ENCODE measurements at places on chromosomes 5 and 9.

DNA sequence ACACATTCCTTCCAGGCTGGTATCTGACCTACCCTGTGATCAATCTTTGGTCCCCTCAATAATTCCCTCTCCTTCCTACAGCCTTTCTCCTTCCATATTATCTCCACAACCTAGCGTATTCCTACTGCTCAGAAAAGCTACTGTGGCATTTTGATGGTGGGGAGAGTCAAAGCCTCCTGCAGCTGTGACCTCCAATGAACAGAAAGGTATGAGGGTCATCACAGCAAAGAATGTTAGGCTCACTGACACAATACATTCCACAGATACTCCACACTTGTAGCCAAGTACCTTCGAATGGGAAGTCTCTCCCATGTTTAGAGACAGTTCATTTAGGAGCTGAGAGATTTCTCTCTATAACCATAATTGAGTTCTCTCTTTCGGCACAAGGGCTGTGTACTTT, 5.9 kb downstream of the FBN2 start:
- no peak for ATAC-seq

GRCh38 chr5:159174511-159175168, 34.7 kb downstream of the RNF145 start:
- ATAC-seq: no peak

GRCh38 chr5:164359260-164360255, 854.1 kb downstream of the MAT2B start:
- ATAC-seq: peak; percentile 14

DNA sequence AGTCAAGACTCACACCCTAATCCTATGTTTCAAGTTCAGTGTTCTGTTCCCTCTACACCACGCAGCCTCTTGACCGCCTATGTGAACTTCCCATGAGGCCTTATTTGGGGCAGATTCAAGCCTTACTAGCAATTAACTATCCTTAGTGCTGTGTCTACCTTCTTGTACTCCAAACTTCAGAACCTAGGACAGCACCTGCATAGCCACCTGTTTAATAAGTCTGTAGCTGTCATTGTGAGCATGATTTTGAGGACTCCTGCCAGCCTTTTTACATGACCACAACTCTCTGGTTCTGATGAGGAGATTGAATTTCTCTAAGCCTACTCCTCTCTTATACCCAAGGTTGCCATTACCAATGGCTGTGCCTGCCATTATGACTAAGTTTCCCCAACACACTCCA, 50.8 kb upstream of the PCSK1 start:
- no peak for ATAC-seq

- ATAC-seq: no peak
These were observed 2.2 kb downstream of the FNIP1 start for GRCh38 chr5:131794586-131794985.

DNA sequence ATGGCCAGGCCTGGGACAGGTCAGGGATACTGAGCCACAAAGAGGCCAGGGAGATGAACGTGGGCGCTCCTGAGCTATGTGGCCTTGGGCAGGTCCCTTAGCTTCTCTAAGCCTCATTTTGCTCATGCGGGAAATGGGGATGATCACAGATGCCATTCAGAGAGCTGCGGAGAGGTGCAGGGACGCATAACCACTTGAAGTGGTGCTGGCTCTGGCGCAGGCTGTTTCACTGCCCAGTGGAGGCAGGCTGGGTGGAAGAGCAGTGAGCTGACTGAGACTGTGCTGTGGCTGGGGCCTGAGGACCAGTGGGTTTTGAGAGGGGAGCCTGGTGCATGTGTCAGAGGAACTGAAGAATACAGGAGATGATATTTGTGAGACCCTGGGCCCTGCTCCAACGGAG, 18.4 kb downstream of the CXXC5 start:
- no peak for ATAC-seq

- no peak for ATAC-seq
These were observed 32.1 kb downstream of the VCAN start for GRCh38 chr5:83503662-83504061.
